ENCODE measurements at places on chromosomes 2 and 18. TPM values are rescaled to one million over a fixed set of nuclear protein-coding genes. Genes with fewer than 3 reads are reported as not detected.

Gene SMYD1
- total RNA-seq: not detected

Gene ZNF892
- total RNA-seq: 0.82 TPM

Gene SOCS6
- total RNA-seq: 1.8 TPM

Gene LCT
- not detected for total RNA-seq

Gene MARCHF4
- total RNA-seq: not detected

Gene RGPD3
- total RNA-seq: 0.38 TPM

Gene SPATS2L
- 4.0 TPM for total RNA-seq

Gene DNAJC5G
- not detected for total RNA-seq

Gene TSPYL6
- total RNA-seq: not detected

Gene DLGAP1
- 0.36 TPM for total RNA-seq

Data from CD4-positive, alpha-beta T cell (primary cell).